ENCODE measurements at places on chromosomes 1 and 21. TPM values are rescaled to one million over a fixed set of nuclear protein-coding genes. Genes with fewer than 3 reads are reported as not detected.

OSCP1 gene
- total RNA-seq, result 5.8 TPM

OR2L8 gene
- total RNA-seq, result not detected

BRINP3 gene
- not detected for total RNA-seq

ANGPTL7 gene
- total RNA-seq, result not detected

FABP3 gene
- not detected for total RNA-seq

SH2D5 gene
- total RNA-seq, result 3.2 TPM

NTNG1 gene
- total RNA-seq, result 42.3 TPM

S100A1 gene
- not detected for total RNA-seq

GPR37L1 gene
- not detected for total RNA-seq

RASAL2 gene
- 35.9 TPM for total RNA-seq

SH2D1B gene
- not detected for total RNA-seq

LAX1 gene
- total RNA-seq, result not detected

RNF223 gene
- total RNA-seq, result not detected

All from glomerular endothelial cell (primary cell).